ENCODE measurements at places on chromosomes 6 and 20. TPM values are rescaled to one million over a fixed set of nuclear protein-coding genes. Genes with fewer than 3 reads are reported as not detected.

LY6G6C gene
- not detected for polyA plus RNA-seq

- DNase-seq, result no peak
Measured at GRCh38 chr6:163420289-163420614, 5.7 kb downstream of the QKI start.

ACTL10 gene
- 0.15 TPM for polyA plus RNA-seq

DNA sequence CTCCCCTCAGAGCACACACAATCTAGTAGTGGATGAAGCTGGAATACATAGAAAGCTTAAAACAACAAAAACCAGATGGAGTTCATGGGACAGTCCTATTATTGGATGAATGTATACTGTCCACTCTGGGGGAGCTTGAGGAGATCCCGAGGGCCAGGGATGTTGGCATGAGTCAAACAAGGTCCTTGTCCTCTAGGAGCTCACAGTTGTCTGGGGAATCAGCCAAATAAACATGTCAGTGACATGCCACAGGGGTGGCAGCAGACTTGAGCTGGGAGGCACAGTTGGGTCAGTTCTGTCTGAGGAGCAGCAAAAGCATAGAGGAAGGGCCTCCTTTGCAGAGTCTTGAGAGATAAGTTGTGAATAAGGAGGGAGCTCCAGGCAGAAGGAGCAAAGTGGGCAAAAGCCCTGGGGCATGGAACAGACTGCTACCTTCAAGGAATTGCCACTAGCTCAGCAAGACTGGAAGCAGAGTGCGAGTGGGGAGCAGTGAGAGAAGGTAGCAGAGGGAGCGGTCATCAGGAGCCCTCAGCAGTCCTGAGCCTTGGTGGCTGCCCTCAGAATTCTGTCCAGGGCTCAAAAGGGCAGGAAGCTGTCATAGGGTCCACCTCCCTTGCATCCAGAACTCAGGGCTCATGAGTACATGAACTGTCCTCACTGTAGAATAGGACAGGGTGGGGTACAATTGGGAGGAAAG is 22.1 kb downstream of the L3MBTL1 start:
- DNase-seq, result no peak

- DNase-seq, result no peak
Measured at GRCh38 chr6:143123941-143124340, 63.3 kb downstream of the AIG1 start.

DNA sequence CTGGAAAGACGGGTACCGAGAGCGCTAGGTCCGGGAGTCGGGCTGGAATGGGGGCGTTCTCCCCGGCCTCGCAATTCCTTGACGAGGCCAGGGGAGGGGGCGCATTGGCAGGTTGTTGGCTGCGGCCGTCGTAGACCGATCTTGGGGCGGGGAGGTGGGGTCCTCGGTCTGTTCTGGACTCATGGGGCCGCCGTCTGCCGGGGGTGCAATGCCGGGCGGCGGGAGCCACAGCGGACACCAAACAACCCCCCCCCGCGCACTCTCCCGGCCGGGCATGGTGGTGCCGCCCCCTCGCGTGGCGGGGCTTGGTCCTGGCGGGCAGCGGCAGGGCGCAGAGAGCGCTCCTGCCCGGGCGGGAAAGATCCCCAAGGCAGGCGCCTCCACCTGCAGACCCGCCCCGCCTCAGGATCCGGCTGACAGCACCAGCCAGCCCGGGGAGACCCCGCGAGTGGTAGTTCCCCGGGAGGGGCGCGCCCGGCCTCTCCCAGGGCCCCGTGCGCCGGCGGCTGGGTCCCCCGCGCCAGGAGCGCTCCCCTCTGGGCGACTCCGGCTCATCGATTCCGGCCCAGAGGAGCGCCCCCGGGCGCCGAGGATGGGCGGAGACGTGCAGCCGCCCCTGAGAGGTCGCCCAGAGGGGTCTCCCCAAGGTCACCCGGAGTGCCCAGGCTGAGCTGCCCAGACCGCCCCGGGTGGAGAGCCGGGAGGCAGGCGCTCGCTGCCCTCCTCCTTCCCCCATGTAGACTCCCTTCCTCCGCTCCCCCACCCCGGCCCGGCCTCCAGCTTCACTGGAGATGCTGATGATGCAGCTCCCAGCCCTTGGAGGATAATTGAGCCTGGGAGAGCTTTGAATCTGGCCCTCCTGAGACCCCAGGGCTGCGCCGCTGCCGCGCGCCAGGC is 709 bp downstream of the PPP1R16B start:
- no peak for DNase-seq

DNA sequence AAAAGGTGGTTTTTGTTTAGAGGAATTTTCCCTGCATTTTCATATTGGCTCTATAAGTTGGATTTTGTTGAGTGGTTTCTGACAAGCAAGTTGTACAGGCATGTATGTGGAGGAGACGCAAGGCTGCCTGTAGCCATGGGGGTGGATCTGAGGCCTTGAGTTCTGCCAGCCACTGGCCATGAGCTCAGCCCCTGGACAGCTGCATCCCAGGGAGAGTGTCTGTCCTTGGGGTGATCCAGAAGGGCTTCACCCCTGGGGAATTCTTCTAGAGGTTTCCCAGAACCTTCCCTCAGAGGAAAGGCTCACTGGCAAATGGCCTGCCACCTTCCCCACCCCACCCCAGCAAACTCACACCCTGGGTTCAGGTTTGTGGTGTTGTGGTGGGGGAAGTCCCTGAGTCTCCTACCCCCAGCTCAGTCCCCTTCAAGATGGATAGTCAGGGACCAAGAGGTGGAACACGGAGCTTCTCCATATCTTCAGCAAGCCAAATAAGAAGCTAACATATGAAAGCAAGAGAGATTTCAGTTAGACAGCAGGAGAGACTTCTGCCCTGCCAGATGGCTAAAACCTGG is 11.6 kb upstream of the NOL4L start:
- no peak for DNase-seq

GRCh38 chr6:27630727-27631608 is 158.1 kb upstream of the ZNF184 start:
- DNase-seq, result peak; percentile 7

OR2J2 gene
- polyA plus RNA-seq, result not detected

SLC4A11 gene
- polyA plus RNA-seq, result 1.3 TPM

- no peak for DNase-seq
Measured at GRCh38 chr6:37620519-37620918, 77.2 kb downstream of the MDGA1 start.

MACROD2 gene
- polyA plus RNA-seq, result 4.0 TPM

PBOV1 gene
- not detected for polyA plus RNA-seq

- DNase-seq, result no peak
Measured at GRCh38 chr20:15512916-15513315, 1060.3 kb downstream of the KIF16B start.

EMILIN3 gene
- polyA plus RNA-seq, result 28.1 TPM

GRCh38 chr20:1845701-1846100 is 49.5 kb upstream of the SIRPA start:
- DNase-seq, result no peak

GRCh38 chr6:144283646-144284477 is 1.3 kb upstream of the UTRN start:
- peak; percentile 45 for DNase-seq

NRN1 gene
- polyA plus RNA-seq, result 29.2 TPM

CLIC5 gene
- 19.5 TPM for polyA plus RNA-seq

TPD52L1 gene
- 48.9 TPM for polyA plus RNA-seq

MDC1 gene
- 25.0 TPM for polyA plus RNA-seq

RAD21L1 gene
- not detected for polyA plus RNA-seq

DNA sequence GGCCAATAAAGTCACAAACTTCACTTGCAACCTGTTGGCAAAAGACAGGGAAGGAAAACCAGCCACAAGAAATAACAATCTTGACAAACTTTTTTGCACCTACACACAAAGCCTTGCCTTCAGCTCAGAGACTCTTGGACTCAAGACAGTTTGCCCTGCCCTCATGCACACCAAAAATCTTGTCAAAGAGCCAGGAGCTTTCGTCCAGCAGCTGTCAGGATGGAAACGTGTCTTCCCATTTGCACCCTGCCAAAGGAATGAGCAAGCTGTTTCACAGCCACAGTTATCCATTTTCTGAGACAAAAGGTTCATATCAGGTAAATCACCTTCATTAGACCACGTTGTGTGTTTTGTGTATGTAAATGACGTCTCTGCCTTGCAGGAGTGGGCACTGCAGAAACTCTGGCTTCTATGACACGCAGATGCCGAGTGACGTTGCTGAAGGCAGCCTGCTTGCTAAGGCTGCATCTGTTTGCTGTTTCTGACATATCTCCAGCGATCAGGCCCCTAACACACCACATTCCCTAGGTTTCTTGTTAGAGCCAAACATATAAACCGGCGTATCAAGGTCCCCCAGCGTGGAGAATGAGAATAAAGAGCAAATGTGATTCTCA is 193.4 kb downstream of the SYNDIG1 start:
- peak; percentile 31 for DNase-seq

DNA sequence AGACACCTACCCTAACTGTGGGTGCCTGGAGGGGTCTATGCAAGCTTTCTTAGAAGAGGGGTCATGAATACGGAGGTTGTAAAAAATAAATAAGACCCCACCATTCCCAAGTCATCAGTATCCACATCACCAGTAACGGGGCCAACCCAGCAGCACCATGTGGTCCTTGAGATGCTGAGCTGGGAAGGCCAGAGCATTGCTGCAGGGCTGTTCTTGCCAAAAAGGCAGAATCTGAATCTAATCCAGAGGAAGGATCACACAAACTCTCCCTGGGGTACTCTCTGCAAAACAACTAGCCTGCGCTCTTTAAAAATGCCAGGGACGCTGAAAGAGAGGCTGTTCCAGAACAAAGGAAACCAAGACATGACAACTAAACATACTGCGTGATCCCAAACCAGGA is 43.2 kb downstream of the SSR1 start:
- no peak for DNase-seq

DNA sequence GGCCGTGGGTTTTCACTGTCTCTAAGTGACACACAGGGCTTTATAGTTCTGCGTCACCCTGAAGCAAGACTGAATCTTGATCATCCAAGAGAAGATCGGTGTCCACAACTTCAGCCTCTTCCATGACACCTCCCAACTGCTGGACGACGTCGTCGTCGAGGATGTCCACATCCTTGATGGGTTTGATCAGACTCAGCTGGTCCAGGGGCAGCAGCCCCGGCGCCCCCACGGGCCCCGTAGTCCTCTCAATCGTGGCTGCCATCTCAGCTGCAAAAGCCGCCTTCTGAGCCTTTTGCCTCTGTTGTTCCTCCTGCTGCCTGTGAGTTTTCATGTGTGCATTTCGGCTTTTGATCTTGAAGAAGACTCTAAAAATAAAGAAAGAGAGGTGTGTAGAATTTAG is 10.6 kb upstream of the MRPS10 start:
- no peak for DNase-seq

GRCh38 chr6:135146162-135146934 is 34.8 kb upstream of the MYB start:
- DNase-seq, result no peak

GRCh38 chr6:161152907-161153662 is 120.8 kb downstream of the AGPAT4 start:
- no peak for DNase-seq

- no peak for DNase-seq
Measured at GRCh38 chr6:160221423-160221822, 37.2 kb downstream of the SLC22A2 start.

DNA sequence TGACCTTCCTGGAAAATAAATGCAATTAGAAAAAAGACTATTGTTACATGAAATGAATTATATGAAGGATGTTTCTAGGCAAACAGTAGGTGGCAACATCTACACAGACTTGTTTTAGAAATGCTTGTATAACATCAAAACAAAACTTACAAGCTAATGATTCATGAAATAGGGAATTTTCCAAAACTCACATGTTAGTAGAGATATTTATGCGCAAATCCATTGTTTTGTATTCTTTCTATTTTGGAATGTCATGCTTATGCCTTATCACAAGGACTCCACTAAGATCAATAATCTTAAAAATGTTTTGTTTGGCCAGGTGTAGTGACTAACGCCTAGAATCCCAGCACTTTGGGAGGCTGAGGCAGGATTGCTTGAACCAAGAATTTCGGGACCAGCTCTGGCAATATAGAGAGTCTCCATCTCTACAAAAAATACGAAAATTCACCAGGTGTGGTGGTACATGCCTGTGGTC is 32.3 kb upstream of the LGSN start:
- DNase-seq, result no peak

TAF11 gene
- 46.4 TPM for polyA plus RNA-seq

Measured in muscle of arm (tissue), 14 donors.